ENCODE measurements at places on chromosomes 7 and 10.

GRCh38 chr10:110676016-110676415 is 31.9 kb downstream of the RBM20 start:
- DNase-seq = no peak

- DNase-seq = no peak
Observed at GRCh38 chr7:87426160-87426559, 49.3 kb downstream of the ABCB4 start.

GRCh38 chr7:27868131-27868550 is 128.2 kb downstream of the TAX1BP1 start:
- DNase-seq = no peak

DNA sequence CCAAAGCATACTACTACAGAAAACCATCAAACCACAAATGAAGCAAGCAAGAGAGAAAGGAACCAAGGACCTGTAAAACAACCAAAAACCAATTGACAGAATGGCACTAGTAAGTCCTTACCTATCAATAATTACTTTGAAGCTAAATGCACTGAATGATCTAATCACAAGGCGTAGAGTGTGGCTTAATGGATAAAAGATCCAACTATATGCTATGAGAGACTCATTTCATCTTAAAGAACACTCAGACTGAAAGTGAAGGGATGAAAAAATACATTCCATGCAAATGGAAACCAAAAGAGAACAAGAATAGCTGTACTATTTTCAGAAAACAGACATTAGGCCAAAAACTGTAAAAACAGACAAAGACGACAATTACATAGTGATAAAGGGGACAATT is 70.7 kb downstream of the CRPPA start:
- DNase-seq = no peak

GRCh38 chr10:111360260-111360925 is 283.6 kb downstream of the ADRA2A start:
- peak; percentile 24 for DNase-seq

Measured in renal cortex interstitium (tissue), 15 donors.